Omental fat pad (tissue), 4 donors: ENCODE measurements at places on chromosomes 4 and X.

DNA sequence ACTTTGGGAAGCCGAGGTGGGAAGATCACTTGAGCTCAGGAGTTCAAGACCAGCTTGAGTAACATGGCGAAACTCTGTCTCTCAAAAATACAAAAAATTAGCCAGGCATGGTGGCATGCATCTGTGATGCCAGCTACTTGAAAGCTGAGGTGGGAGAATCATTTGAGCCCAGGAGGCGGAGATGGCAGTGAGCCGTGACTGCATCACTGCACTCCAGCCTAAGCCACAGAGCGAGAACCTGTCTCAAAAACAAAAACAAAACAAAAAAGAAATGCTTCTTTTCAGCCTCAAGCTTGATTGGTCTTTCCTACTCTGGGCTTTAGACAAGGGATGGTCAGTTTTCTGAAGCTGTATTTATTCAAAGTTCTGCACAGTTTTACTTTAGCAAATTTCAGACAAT, 15.8 kb upstream of the DHRSX start:
- DNase-seq: no peak

DNA sequence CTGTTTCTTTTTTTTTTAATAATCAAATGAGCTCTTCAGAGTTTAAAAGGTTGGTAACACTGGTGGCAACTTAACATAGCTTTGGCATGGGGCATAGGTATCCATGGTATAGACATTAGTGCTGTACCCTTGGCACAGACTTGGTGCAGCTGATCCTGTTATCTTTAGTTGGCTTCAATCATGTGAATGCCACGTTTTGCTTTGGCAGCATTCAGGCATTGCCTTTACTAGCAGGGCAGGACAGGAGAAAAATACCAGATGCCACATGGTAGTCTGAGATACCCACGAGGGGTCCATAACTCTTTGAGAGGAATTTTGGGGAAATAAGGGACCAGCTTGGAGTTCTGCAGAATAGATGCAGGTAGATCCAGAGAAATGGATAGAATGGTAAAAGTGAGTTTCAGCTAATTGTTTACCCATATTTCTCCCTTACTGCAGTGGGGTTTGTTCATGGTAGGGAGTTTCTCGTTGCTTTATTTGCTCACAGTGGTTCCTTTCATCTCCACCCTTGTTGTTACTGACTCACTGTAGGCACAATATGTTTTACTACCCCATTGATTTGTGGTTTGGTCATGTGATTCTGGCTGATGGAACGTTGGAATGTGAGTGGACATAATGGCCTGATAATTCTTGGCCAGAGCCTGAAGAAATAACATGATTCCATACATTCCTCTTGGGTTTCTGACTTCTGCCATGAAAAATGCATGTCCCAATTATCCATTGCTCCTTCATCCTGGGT, 342.7 kb downstream of the GLUD2 start:
- no peak for DNase-seq

- DNase-seq: no peak
Measured at GRCh38 chr4:11312389-11312788, 116.3 kb downstream of the HS3ST1 start.

DNA sequence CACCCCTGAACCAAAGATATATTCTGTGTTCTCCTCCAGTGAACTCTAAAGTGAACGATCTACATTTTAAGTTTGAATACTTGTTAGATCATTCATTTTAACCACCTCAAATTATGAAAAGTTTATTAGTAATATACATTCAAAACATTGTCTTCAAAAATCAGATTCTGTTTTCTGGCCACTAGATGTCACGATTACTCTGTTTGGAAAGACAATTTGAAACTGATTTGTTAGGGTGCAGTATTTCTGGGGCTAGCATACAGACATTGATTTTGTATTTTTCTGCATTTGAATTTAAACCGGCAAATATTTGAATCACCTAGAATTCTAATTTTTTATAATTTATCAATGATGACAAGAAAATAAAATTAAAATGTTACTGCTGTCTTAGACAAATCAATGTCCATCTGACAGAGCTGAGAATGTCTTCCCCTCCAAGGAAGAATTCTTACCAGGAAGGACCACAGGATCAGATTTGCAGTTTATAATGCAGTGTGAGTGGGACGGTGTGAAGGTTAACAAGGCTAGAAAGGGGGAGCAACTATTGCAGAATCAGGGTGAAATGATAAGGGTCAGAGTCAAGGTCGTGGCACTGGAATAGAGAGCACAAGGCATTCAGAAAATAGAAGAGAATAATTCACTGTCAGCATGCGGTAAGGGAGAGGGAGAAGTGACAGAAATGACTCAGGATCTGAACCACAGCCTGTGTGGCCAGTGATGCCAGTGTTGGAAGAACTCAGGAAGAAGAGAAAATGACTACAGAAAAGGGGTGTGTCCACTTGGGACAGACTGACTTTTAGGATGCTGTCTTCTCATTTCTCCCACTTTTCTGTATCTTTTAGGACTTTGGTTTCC, 91.6 kb downstream of the ANXA10 start:
- DNase-seq: no peak
